ENCODE measurements at places on chromosomes 2 and 18.

DNA sequence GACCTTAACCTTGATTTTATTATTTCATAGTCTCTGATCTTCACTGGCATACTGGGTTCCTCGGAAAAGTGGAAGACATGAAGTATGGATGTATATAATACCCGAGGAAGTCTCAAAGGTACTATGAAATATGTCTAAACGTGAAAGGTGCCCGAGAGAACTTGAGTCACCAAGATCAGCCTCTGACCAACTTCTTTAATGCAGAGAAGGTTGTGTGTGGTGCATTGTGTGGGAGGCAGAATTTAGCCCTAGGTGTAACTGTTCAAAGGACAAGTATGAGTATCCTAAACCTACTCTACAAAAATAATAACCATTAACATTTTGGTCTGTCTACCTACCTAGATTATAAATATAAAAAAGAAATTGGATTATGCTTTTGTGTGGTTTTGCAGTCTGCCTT is 36.1 kb downstream of the OSBPL6 start:
- DNase-seq = no peak

DNA sequence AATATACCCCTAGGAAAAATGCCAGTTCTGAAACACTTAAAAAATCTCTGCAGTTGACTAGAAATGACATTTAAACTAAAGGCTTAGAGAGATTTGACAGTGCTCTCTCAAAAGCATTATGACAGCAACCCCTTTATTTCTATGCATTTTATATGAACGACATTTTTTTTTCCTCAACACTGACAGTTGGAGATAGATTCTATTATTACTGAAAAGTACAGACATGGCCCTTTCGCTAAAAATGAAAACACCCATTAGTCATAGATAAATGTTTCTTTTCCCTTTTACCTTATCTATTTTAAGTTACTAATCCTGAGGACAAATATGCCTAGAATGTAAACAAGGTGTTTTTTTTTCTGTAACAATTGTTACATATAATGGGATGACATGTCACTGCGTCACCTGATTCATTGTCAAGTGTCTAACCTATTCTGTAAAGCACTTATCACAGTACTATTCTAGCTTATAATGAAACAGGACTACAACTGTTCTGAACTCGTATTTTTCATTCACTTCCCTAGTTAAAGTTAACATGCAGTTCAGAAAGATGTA is 1169.6 kb upstream of the CRIM1 start:
- no peak for DNase-seq

DNA sequence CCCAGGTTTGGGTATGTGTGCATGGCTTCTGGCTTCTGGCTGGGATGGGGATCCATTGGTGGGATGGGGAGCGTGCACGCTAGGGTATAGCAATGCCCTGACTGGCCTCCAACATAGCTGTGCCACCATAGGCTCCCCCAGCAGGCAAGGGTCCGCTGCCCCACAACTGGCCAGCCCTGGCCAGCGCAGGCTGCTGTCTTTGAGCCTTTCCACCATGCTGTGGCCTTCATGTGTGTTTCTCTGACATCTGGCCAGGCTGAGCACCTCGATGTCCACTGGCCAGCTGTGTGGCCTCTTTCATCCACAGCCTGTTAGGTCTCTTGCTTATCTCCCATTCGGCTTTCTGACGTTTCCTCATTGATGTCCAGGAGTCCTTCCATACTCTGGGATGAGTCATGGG is 231.3 kb downstream of the NDUFA10 start:
- DNase-seq = no peak

DNA sequence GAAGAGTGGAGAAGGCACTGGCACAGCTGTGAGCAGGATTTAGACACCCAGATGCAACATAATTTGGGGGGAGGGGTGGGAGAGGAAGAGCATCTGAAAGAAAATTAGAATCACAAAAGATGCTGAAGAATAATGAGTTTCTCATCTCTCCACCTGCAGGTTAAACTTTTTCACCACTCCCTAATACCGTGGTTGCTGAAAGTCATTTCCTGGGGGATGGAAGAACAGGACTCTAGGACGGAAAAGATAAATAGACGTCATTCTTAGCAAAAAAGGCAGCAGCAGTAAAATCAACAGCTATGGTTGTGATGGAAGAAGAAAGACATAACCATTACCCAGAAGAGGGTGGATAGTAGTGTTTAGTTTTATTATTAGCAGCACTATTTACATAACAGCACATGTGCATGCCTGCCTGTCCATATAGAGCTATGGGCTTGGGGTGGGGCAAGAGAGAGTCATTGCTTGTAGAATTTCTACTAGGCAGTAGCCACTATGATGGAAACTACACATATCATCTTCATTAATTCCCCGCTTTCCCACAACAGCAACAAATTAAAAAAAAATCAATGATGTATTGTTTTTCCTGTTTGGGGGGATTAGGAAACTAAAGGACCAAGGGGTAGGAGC is 212.2 kb downstream of the TRIB2 start:
- DNase-seq = peak; percentile 33

- DNase-seq = no peak
Observed at GRCh38 chr18:9020221-9020620, 82.3 kb upstream of the NDUFV2 start.

DNA sequence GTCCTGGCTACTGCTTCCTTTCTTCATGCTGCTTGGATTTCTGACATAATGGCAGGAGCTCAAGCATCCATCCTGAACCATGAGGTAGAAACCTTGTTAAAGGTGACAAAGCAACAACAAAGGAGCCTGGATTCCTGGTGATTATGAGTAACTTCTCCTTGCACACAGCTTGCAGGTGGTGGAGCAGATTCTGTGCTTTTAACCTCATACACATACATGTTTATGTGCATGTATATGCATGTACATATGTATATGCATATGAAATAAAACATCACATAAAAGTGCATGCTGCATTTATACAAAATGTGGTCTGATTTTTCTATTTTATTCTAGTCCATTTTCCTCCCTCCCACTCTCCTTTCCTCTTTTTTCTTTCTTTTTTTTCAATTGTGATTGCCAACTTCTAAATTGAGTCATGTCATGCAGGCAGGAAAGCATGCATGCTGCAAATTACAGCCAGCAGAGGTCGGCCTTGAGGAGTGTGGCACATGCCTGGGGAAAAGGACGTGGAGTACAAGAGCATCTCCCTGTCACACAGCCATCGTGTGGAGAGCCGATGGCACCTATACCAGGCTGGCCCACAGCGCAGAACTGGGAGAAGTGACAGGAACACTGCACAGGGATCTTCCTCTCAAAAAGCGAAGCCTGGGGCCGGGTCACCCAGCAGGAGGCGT is 17.9 kb downstream of the LCT start:
- DNase-seq = peak; percentile 69

DNA sequence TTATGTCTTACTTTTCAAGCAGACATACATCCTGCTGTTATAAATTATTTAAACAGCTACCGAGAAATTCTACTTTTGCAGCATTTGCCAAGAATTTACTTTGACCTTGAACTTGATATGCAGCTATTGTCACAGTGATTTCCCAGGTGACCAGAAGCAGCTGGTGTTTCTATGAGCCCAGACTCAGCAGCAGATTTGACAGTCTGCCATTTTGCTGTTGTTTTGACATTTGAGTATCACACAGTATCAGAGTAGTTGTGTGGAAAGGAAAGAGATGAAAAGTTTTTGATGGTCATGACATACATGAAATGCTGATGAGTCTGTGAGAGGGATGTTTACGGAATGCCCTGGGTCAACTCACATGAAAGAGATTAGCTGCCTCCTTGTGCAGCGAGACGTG is 6.6 kb upstream of the CCDC195 start:
- no peak for DNase-seq

- no peak for DNase-seq
Observed at GRCh38 chr2:71706121-71706520, 252.8 kb downstream of the DYSF start.

DNA sequence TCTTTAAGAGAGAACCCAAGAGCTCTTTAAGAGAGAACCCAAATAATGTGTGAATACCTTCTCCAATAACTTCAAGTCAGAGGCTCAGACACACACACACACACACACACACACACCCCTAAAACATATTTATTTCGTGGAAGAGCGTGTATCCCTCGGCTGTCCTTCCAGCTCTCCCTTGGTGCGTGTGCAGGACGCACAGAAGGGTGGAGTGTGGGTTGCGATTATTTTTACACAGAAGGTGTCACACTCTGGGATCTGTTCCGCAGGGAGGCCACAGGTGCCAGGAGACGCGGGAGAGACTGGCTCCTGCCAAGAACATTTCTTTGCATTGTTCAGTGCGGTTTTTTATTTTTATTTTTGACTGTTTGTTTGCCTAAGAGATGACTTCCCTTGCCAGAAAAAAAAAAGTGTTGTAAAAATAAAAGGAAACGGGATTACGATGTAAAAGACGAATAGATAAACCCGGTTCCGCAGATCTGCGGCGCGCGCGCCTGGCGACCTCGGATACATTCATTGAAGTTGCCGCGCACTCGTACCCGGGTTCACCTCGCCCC is 47.3 kb upstream of the ATP6V1B1 start:
- DNase-seq = peak; percentile 44

GRCh38 chr2:73043276-73043675 is 28.2 kb downstream of the SFXN5 start:
- DNase-seq = no peak

DNA sequence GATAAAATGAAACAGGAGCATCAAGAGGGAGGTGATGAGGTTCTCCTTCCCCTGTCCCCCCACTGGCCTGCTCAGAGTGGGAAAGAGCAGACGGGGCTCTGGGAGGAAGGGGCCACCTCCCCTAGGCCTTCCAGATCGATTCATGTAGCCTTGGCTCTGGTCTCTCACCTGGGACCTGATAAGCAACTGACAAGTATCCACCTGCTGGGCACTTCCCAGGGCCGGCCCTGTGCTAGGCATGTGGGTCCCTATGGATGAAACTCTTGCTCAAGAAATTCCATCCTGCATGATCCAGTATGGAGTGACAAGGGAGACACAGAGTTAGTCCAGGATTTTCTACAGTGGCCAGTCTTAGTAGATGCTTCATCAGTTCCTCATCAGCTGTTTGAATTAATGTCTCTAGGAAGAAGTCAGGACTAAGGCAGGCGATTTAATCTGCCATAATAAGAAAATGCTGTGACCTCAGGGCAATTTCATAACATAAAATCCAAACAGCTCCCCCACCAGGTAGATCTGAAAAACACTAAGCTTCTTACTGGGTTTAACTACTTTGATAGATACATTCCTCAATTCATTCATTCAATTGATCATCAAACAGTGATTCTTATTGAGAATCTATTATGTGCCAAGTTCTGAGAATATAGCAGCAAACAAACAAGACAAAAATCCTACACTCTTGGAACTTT is 44.7 kb upstream of the ZFP36L2 start:
- DNase-seq = no peak

DNA sequence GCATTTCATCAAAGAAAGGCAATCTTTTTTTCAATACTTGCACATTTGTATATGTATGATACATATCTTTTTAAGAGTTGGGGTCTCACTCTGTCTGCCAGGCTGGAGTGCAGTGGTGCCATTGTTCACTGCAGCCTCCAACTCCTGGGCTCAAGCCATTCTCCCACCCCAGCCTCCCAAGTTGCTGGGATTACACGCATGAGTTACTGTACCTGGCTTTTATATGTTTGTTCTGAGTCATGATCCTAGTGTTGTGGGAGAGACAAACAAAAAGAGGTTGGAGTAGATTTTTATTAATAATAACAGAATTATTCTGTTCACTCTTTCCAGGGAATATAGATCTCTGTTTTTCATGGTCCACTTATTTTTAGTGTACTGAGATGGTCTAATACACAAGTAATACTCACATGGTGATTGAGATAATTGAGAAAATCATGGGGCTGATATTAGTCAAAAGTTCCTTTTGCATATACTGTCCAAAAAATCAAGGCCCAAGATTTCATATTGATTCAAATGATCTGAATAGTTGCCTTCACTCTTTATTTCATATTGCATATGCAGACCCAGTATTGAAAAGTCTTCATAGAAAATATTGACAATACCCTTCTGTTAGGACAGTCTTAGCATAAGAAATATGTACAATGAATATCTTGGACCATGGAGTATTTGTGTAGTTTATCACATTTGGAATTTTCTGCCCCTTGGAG is 138.3 kb downstream of the FMNL2 start:
- no peak for DNase-seq

- DNase-seq = peak; percentile 43
Observed at GRCh38 chr2:232382331-232383225, 4.0 kb downstream of the ALPP start.

DNA sequence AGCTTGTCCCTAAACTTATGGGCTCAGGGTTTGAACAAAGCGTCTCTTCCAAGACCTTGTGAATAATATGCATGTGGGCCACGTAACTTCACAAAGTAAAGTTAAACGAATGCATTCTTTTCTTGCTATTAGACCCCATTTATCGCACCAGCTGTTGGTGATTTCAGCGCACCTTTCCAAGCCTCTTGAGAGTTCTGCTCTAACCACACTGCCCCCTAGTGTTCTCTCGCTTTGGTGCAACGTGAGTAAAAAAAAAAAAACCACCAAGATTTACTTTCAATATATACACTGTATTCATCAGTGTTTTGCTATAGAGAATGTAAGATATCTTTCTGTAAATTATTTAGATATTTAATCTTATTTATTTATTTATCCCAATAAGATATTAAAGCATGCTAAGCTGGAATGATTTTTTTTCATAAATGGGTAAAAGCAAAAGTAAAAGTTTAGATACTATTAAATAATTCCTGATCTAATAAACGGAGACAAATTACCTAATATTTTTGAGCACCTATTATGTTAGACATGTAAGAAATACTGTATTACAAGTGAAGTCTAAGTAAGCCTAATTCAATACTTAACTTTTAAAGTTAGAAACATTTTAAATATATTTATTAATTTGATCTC is 459.5 kb downstream of the DLGAP1 start:
- DNase-seq = peak; percentile 50

GRCh38 chr2:50125246-50125645 is 906.7 kb downstream of the NRXN1 start:
- no peak for DNase-seq

DNA sequence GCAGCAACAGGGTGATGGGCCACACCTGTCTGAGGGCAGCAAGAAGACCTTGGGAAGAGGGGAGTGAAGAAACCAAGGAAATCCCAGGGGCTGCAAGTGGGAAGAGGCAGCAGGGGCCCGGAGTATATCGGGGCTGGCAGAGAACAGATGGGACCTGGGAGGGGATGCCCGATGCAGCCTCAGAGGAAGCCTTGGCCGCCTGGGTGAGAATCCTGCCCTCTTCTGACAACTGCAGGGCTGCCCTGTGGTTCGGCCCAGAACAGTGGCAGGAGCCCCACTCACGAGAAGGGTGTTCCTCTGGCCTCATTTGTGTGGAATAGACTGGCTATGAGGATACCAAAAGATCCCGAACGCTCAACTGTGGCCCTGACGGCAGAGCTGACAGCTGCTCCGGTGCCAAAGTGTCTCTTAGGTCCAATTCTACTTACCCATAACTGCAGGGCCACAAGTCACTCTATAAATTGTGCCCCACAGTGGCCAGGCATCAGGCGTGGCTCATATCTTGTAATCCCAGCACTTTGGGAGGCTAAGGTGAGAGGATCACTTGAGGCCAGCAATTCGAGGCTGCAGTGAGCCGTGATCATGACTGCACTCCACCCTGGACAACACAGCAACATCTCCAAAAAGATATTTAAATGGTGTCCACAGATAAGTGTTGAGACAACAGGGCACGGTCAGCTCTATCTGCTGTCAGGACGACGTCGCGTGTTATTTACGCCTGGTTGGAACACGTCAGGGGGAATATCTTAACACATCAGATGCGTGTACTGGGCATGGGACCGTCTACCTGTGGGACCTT is 23.6 kb upstream of the ID2 start:
- no peak for DNase-seq

GRCh38 chr2:238554468-238555315 is 128.0 kb downstream of the ASB1 start:
- DNase-seq = peak; percentile 87

All from H7 (cell line).